ENCODE measurements at places on chromosomes 6 and 20. TPM values are rescaled to one million over a fixed set of nuclear protein-coding genes. Genes with fewer than 3 reads are reported as not detected.

DNA sequence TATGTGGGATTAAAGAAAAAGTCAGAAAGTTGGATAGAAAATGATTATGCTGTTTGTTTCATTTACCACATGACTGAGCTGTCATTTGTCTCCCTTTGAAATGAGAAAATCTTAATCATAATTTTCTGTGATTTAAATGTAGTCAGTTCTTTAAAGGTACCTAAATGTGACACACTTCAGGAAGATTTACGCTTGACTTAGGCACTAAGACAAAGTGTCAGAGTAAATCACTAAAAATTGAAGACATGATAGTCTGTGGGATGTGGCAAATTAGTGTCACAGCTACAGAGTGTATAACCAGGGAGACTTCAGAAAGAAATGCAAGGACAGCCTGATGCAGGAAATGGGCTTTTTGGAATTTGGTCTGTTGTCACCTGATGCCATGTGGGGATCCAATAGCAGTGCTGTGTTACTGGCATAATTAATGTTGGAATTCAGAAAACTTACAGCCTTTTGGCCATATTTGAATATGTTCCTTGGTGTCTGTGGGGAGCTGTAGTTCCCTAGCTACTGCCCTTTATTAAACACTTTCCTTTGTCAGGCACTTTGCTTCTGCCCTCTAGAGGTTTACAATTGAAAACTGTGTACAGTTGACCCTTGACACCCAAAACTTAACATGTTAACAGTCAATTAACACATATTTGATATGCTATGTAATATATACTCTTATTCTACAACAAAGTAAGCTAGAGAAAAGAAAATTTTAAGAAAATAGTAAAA, 493.8 kb downstream of the UTRN start:
- no peak for DNase-seq

DNA sequence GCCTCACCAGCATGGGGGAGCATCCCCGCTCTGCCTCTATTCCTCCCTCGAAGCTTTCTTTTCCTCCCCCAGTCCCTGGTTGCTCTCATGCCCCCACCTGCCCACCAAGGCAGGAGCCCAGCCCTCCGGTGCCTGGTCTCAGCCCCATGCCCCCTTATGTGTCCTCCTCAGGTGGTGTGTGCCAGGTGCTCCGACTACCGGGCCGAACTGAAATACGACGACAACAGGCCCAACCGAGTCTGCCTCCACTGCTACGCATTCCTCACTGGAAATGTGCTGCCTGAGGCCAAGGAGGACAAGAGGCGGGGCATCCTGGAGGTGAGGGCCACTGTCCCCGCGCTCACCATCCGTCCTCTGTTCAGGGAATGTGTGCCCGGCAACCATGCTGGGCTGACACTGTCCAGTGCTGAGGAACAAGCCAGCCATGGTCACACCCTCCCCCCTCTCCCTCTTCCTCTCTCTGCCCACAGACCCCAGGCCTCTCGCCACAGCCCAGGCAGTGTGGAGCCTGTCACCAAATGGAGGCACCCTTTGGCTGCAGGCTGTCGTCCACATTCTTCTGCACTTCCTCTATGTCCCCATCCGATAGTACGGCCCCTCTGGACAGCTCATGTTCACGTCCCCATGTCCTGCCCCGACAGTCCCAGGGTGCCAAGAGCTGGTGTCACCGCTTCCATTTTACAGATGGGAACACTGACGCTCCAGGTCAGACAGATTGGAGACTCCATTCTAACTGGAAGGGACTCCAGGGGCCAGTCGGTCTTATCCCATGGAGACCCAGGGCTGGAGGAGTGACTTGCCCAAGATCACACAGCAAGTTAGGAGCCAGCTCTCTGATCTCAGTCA, 20.4 kb downstream of the FGD2 start:
- no peak for DNase-seq

- DNase-seq, result peak; percentile 66
Observed at GRCh38 chr20:16514140-16514539, 59.1 kb downstream of the KIF16B start.

- no peak for DNase-seq
Observed at GRCh38 chr6:137258170-137258569, 39.0 kb upstream of the IFNGR1 start.

DNA sequence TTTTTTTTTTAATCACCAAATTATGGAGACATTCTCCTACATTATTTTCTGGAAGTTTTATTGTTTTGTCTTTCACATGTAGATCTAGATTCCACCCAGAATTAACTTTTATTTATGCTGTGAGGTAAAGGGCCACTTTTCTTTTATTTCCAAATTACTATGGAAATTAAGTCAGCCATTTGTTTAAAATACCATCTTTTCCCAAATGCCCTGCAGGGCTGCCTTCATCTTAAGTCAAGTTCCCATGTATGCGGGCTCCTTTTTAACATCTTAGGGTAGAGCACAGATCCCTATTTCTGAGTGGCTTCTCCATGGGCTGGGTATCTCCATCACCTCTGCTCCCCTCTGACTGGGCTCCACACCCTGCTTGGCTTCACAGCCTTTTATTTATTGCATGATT, 348.4 kb downstream of the SOX4 start:
- no peak for DNase-seq

GRCh38 chr20:49610691-49611538, 43.0 kb upstream of the PTGIS start:
- peak; percentile 55 for DNase-seq

DNA sequence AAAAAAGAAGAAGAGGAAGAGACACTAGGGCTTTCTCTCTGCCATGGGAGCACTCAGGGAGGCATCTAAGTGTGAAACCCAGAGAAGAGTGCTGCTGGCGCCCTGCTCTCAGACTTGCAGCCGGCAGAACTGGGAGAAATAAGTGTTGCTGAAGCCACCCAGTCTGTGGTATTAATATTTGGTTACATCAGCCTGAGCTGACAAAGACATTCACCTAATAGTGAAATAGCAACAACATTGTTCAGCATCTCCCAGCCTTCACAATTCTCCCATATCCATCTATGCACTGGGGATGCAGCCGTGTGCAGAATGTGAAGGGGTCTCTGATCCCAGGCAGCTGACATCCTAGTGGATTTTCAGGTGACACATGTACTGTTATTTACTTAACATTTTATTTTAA, 12.0 kb downstream of the KCNG1 start:
- no peak for DNase-seq

- no peak for DNase-seq
Observed at GRCh38 chr20:52179331-52180179, 12.0 kb downstream of the ZFP64 start.

TP53TG5 gene
- total RNA-seq, result not detected

BCAS1 gene
- 2.6 TPM for total RNA-seq

DNA sequence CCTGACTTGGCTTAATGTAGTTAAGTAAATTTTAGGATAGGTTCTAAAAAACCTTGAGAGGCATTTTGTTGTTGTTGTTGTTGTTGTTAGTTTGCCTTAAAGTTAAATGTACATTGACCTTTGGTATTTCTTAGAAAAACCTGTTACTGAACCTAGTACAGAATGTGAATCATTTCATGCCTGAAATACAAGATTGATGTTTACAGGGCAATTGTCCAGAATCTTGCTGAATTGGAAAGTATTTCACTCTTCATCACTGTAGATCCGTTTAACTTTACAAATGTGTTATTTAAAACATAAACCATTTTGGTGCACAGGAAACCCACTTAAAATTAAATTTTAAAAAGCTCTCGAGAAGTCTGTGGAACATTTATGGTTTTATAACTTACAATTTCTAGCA, 75.0 kb downstream of the CEP57L1 start:
- peak; percentile 40 for DNase-seq

GRCh38 chr6:14944593-14944992, 301.3 kb upstream of the JARID2 start:
- no peak for DNase-seq

CRIP3 gene
- total RNA-seq, result 1.1 TPM

- peak; percentile 65 for DNase-seq
Observed at GRCh38 chr20:62938105-62938888, at the start of gene GID8. Gene GID8, plus strand, starts transcription at chr20:62938147. Its CDS starts 3,356 bp downstream, at chr20:62941503.

RBM38 gene
- total RNA-seq, result 31.7 TPM

- DNase-seq, result peak; percentile 77
Observed at GRCh38 chr6:46170357-46171289, at the start of gene ENPP5. Gene ENPP5, minus strand, starts transcription at chr6:46170980. Its CDS starts 2,718 bp downstream, at chr6:46168262.

GRM1 gene
- total RNA-seq, result 0.09 TPM

- no peak for DNase-seq
Observed at GRCh38 chr20:35563834-35564233, 22.0 kb downstream of the ERGIC3 start.

SOD2 gene
- 113 TPM for total RNA-seq

ACTR5 gene
- total RNA-seq, result 6.3 TPM

GRCh38 chr6:11140056-11140455, 28.5 kb upstream of the ERVFRD-1 start:
- no peak for DNase-seq

TRIM15 gene
- not detected for total RNA-seq

SHLD1 gene
- 4.3 TPM for total RNA-seq

- DNase-seq, result no peak
Observed at GRCh38 chr20:25206063-25206403, 10.5 kb downstream of the ENTPD6 start.

DNA sequence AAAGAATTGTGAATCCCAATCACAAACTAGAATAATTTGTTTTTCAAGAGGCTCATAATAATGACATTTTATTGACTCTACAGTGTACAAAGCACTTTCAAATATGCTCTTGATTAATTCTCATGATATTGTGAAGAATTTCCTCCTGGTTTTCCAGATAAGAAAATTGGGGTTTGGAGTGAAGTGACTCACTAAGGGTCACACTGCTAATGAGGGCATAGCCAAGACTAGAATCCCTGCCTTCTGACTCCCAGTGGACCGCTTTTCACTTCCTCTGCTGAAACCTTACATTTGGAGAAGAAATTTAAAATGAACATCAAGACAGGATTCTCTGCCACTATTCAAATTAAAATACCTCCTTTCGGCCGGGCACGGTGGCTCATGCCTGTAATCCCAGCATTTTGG, 38.3 kb upstream of the LTV1 start:
- DNase-seq, result no peak

GRCh38 chr6:88445188-88445965, 279.2 kb upstream of the CNR1 start:
- DNase-seq, result peak; percentile 1

GRCh38 chr6:158287047-158287446, 25.2 kb upstream of the TULP4 start:
- no peak for DNase-seq

DNA sequence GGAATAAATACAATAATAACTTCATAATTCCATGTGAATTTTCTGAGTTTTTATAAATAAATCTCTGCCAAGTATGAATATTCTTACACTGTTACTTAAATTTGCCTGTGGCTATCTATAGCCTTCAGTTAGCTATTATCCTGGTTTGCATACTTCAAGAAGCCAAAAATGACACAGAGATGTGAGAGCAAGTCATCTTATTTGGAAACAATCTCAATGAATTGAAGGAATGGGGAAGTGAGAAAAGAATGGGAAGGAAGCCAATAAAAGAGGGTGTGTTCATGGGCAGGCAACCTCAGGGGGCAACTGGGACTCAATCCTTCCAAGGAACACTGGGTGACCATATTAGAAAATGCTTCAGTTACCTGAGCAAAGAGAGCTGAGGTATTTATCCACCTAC, 9.9 kb downstream of the HAO1 start:
- no peak for DNase-seq

FKBP1C gene
- total RNA-seq, result 0.13 TPM

DNA sequence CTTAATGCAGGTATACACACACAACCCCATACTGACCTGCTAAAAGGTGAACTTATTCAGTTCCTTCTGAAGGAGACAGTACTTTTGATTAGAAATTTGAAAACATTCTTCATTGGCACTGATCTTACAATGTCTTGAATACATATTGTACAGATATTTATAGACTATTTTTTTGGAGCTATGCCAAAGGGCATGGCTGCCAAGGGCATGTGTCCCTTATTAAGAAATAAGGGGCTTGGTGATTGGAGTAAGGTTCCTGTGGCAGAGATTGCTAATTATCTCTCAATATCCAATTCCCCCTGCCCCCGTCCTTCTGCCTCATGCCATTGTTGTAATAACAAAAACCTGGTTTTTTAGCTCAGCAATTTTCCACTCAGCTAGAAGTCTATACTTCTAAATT, 355.9 kb downstream of the FARS2 start:
- DNase-seq, result peak; percentile 16

DNA sequence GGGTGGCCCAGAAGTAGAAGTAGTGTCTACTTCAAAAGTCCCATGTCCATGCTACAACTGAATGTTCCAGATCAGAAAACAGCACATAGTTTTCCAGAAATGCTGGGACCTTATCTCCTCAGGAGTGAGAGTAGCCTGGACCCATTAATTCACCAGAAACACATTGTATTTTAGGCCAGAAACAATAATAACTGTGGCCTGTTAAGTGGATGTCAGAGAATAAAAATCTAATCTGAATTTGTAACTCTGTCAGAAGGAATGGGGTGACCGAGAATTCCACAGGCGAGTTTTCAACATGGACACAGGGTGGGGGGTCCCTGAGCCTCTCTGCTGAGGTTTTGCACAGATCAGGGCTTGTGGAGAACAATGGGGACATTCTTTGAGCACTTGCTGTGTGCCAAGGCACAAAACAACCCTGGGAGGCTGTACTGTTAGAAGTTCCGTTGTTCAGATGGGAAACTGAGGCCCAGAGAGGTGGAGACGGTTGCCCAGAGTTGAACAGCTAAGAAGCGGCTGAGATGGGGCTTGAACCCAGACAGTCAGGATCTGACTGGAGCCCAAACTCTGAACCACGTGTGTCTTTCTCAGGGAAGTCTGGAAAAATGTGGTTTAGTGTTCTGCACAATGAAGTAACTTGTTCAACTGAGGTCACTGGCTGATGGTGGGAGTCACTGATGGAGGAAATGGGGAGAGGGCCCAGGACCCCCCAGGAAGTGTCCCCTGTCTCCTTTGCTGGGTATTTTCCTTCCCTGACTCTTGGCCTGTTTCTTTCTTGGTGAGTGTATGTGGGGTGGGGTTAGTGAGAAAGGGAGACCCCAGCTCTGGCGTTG, 44.2 kb downstream of the SNAI1 start:
- DNase-seq, result no peak

GRCh38 chr20:15930311-15931305, 642.6 kb downstream of the KIF16B start:
- DNase-seq, result peak; percentile 77

GRCh38 chr6:76840041-76840745, 623.1 kb downstream of the HTR1B start:
- no peak for DNase-seq

- DNase-seq, result no peak
Observed at GRCh38 chr6:119322034-119322433, 27.5 kb downstream of the MAN1A1 start.

GRCh38 chr20:931401-931800, 15.3 kb upstream of the ANGPT4 start:
- DNase-seq, result no peak

- no peak for DNase-seq
Observed at GRCh38 chr20:50099113-50099512, 13.8 kb downstream of the UBE2V1 start.

B3GALT4 gene
- total RNA-seq, result 2.2 TPM

GRCh38 chr6:113018351-113019151, 671.4 kb downstream of the RFPL4B start:
- peak; percentile 88 for DNase-seq

GRCh38 chr6:35161266-35161665, 20.1 kb upstream of the TCP11 start:
- peak; percentile 52 for DNase-seq

Measured in muscle of leg (tissue), 16 donors.